ENCODE measurements at places on chromosomes 1 and 21. TPM values are rescaled to one million over a fixed set of nuclear protein-coding genes. Genes with fewer than 3 reads are reported as not detected.

Gene PRAMEF13
- total RNA-seq, result not detected

Gene TBX19
- total RNA-seq, result 0.87 TPM

Gene FHAD1
- 0.55 TPM for total RNA-seq

Gene NMNAT2
- total RNA-seq, result 20.5 TPM

Gene RHBG
- total RNA-seq, result not detected

Gene GPR25
- total RNA-seq, result not detected

Gene PPM1J
- 0.61 TPM for total RNA-seq

Gene S100A2
- 0.58 TPM for total RNA-seq

Gene FAM72C
- total RNA-seq, result 0.19 TPM

Gene GBP4
- total RNA-seq, result 9.7 TPM

Gene UBXN10
- total RNA-seq, result 0.29 TPM

Gene GPATCH4
- 40.4 TPM for total RNA-seq

Gene NSL1
- 28.3 TPM for total RNA-seq

Gene PCP4
- not detected for total RNA-seq

Gene IFI6
- total RNA-seq, result 126 TPM

Gene HLCS
- total RNA-seq, result 18.8 TPM

Gene TMEM53
- total RNA-seq, result 16.8 TPM

Gene ASB17
- total RNA-seq, result not detected

Data from mesenteric fat pad (tissue), 1 donor.